Osteocyte (in vitro differentiated cells): ENCODE measurements at places on chromosomes 4 and X. TPM values are rescaled to one million over a fixed set of nuclear protein-coding genes. Genes with fewer than 3 reads are reported as not detected.

Gene FGF5
- 7.0 and 8.2 TPM in 2 replicates for total RNA-seq

Gene PCDH18
- 69.3 and 74.8 TPM in 2 replicates for total RNA-seq

Gene OPRPN
- not detected in 2 replicates for total RNA-seq

Gene GRIPAP1
- total RNA-seq: 42.2 and 48.5 TPM in 2 replicates

Gene SYTL5
- total RNA-seq: 2.5 and 2.7 TPM in 2 replicates

Gene ETDA
- not detected in 2 replicates for total RNA-seq

Gene NLGN3
- 0.51 and 1.1 TPM in 2 replicates for total RNA-seq

Gene CXCL3
- total RNA-seq: 1.7 and 2.1 TPM in 2 replicates

Gene ITIH6
- not detected in 2 replicates for total RNA-seq

Gene GRIA2
- 31.3 and 39.0 TPM in 2 replicates for total RNA-seq

Gene AFF2
- 0.89 and 0.99 TPM in 2 replicates for total RNA-seq

Gene MTM1
- 6.7 and 10.2 TPM in 2 replicates for total RNA-seq

Gene REELD1
- not detected in 2 replicates for total RNA-seq

Gene TKTL2
- total RNA-seq: not detected in 2 replicates

Gene PDGFC
- total RNA-seq: 21.8 and 25.4 TPM in 2 replicates

Gene MAGEB17
- not detected in 2 replicates for total RNA-seq

Gene AMTN
- total RNA-seq: not detected in 2 replicates

Gene BEX1
- 9.3 and 10.7 TPM in 2 replicates for total RNA-seq

Gene PWWP3B
- total RNA-seq: 0.42 and 0.51 TPM in 2 replicates

Gene SPIN2A
- 1.2 and 2.5 TPM in 2 replicates for total RNA-seq

Gene SPACA5
- total RNA-seq: not detected in 2 replicates

Gene HSD17B13
- total RNA-seq: 0.16 TPM in 1 of 2 replicates, not detected in the other

Gene AREG
- 0.50 and 0.64 TPM in 2 replicates for total RNA-seq

Gene MAP7D2
- total RNA-seq: 0.10 and 0.11 TPM in 2 replicates

Gene TIGD2
- total RNA-seq: 5.9 and 6.2 TPM in 2 replicates

Gene TEC
- 0.13 TPM in 1 of 2 replicates, not detected in the other for total RNA-seq

Gene FAM47A
- total RNA-seq: not detected in 2 replicates

Gene BMP2K
- total RNA-seq: 19.5 and 23.0 TPM in 2 replicates

Gene P2RY4
- total RNA-seq: 0.27 TPM in 1 of 2 replicates, not detected in the other

Gene GAGE12J
- total RNA-seq: not detected in 2 replicates

Gene FATE1
- total RNA-seq: not detected in 2 replicates

Gene SSX4B
- not detected in 2 replicates for total RNA-seq

Gene UGT2B17
- total RNA-seq: not detected in 2 replicates

Gene KLHL13
- not detected in 2 replicates for total RNA-seq

Gene EMCN
- total RNA-seq: 3.3 and 4.1 TPM in 2 replicates

Gene RGN
- 0.18 TPM in 1 of 2 replicates, not detected in the other for total RNA-seq

Gene SOX3
- not detected in 2 replicates for total RNA-seq

Gene CYLC1
- not detected in 2 replicates for total RNA-seq

Gene CCNI
- total RNA-seq: 320 and 329 TPM in 2 replicates

Gene CLDN22
- not detected in 2 replicates for total RNA-seq

Gene CT83
- total RNA-seq: not detected in 2 replicates

Gene BTK
- total RNA-seq: not detected in 2 replicates

Gene ERVMER34-1
- 0.24 and 0.26 TPM in 2 replicates for total RNA-seq
